AML-193 (cell line): ENCODE measurements at places on chromosomes 11 and 22.

DNA sequence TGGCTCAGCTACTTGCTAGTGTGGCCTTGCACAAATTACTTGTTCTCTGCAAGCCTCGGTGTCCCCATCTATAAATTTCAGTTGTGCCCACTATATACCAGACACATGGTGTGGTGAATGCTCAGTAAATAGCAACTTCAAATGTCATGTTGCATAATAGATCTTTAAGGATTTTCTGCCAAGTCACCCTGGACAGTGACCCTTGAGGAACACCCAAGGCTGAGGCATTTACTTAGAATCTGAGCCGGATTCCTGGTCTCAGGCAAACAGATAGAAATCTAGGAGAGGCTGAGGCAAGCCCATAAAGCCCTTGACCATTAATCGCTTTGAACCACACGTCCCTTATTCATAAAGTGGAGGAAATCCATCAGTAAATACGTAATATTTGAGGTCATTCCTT lies 9.7 kb downstream of the TEAD1 start:
- DNase-seq = no peak

DNA sequence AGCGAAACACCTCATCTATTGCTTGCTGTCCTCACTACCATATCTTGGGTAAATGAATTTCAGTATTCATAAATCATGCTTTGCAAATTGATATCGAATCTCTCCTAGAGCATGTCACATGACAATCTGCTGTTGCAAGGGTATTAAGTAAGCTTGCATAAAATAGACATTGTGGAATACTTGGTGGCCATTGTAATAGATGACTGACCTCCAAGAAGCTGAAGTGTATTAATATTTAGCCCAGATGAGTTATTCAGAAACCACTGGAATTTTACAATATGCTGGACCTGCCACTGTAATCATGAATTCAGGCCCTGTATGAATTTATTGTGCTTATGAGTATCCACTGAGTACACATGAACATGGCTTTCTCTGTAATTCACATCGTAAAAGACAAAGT lies 289.7 kb upstream of the ARHGAP42 start:
- DNase-seq = no peak

GRCh38 chr11:117908109-117908895 lies 20.9 kb downstream of the TMPRSS13 start:
- no peak for DNase-seq

- no peak for DNase-seq
Observed at GRCh38 chr22:49450498-49450897, 377.2 kb downstream of the BRD1 start.

GRCh38 chr11:116169776-116170175 lies 603.0 kb downstream of the BUD13 start:
- DNase-seq = no peak

DNA sequence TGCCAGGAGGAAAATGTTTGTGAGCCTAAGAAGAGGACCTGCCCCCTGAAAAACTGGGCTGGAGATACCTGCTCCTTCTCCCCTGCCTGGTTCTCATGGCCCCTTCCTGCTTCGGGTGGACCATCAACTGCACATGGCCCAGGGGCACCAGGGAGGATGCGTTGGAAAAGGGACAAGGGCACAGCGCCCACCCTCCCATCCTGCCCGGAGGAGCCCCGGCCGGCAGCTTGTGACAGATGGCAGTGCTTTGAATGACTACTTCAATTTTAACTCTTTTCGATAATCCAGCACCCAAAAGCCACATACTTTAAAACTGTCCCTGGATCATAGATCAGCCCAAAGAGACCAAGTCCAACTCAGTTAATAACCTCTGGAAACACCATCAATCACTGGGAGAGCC lies 135.8 kb upstream of the NECTIN1 start:
- no peak for DNase-seq

DNA sequence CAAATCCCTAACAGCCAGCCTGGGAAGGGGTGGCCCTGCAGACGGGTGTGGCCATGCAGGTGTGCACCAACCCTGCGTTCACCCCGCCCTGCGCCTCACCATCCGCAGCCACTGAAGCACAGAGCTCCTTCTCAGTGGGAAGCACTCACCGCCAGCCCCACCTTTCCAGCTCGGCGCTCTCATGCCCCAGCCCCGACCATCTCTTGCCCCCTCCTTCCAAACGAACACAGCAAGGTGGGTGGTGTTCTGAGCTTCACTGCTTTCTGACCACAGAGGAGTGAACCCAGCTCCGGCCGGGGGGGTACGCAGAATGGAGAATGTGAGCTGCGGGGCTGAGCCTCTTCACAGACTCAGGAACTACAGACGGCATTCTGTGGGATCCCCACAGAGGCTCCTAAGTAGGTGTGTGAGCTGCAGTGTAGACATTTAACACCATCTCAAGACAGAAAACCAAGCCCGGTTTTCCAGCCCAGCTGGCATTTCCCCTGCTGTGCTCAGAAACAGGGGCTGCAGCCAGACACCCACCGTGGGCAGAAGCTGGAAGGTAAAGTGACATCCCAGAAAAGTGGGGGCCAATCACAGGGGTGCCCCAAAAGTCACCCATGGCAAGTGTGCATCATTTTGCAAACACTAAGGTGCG lies 88.4 kb upstream of the RTL6 start:
- DNase-seq = no peak

DNA sequence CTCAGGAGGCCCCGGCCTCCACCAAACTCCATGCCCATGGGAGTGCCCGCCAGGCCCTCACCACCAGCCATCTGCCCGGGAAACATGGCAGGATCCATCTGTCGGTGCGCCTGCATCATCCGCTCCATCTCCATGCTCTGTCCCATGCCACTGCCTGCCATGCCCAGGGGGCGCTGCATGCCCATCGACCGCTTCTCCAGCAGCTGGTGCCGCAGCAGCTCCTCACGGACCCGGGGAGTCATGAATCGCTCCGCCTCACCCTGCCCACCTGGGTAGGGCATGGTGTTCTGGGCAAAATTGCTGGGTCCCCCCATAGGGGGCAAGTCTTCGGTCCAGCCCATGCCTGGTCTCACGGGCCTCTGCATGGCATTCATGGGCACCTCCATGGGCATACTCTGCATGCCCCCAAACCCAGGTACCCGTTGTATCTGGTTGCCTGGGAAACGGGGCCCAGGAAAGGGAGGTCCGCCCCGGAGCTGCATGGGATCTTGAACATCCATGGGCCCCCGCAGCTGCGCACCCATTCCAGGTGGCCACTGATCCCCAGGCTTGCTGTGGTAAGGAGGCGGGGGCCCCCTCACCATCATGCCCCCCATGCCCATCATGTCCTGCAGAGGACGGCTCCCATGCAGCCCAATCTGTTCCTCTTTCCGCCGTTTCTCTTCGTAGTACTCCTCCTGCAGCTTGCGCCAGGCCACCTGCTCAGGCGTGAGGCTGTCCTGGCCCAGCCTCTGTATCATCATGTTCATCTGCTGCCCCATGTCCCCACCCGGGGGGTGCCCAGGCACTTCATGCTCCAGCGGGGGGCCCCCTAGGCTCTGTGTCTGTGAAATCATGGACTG lies 18.0 kb downstream of the CXCR5 start:
- DNase-seq = no peak

- no peak for DNase-seq
Observed at GRCh38 chr11:5298451-5298850, 3.3 kb downstream of the OR51B4 start.
